Stimulated activated CD8-positive, alpha-beta memory T cell treated with anti-CD3 and anti-CD28 coated beads, Interleukin-2, amount 100 ng/mL, for 1 hour (primary cell): ENCODE measurements at places on chromosomes 7 and 10.

DNA sequence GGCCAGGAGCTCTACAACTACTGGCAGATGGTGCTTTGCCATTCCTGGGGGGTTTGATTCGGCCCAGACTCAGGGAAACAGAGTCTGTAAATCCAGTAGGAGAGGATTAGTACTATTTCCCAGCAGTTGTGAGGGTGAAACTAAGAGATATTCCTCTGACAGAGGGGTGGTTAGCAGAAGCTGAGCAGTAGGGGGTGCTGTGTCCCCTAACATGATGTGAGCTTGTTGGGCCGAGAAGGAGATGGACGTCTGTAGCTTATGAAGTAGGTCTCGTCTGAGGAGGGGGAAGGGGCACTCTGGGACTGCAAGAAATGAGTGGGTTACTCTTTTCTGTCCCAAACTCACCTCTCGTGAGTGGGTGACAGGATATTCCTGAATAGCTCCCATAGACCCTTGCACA is 179.2 kb upstream of the MBL2 start:
- no peak for DNase-seq

DNA sequence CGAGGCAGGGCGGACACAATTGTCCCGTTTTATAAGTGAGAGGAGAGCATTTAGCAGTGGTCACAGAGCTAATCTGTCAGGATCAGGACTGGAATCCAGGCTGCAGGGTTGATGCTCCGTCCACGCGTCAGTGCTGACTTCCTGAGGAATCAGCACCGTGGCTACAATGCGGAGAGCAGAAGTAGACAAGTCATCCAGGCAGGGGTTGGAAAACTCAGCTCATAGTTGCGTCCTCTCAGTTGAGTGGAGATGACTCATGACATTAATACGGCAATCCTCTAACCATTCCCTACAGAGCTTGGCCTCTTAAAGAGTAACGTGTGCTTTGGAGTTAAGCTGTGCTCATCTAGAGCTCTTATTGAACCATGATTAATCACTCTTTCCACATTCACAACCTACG is 17.1 kb upstream of the HTR5A start:
- DNase-seq: no peak

GRCh38 chr10:22693860-22694259 is 20.5 kb downstream of the PIP4K2A start:
- DNase-seq: no peak

DNA sequence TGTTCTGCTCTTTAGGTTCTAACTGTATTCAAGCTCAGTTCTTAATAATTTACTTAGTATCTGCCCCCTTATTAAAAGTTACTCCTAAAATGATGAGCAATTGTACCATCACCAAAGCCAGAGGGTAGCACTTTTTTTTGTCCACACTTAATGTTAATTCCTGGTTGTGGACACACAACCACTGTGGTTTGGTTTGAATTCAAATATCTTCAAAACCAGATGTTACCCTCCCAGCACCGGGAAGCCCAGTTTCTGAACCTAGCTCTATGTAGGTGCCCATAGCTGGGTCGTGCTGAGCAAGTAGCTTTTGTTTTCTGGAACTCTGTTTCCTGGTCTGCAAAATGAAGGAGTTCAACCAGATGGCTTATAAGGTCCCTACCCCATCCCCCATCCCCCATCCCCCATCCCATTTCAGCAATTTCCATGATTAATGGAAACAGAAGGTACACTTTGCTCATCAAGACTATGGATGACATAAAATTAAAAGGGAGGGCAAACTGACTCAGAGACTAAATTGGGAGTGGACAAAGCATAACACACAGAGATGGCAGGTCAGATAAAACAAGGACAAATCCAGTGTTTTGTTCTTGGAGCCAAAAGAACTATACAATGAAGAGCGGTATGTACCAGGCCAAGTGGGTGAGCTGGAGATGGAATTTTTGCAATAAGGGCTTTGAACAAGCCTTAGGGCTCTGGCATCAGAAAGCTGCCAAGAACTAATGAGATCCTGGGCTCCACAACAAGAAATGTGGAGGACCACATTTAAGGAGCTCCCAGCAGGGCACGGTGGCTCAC is 56.7 kb downstream of the DLG5 start:
- no peak for DNase-seq

GRCh38 chr10:124624466-124624865 is 119.7 kb downstream of the FAM53B start:
- DNase-seq: no peak

DNA sequence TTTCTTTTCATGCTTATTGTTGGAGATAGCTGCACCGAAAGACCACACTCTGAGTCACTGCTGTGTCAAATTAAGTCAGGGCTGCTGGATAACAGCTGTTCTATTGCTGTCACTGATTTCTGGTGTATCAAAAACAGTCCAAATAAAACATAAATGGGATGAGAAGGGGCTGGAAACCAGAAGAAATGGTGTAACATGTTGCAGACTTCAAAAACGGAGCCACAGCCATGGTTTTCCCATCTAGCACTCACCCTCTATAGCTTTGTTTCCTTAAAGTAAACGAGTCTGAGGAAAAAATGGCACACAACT is 103.3 kb upstream of the DIP2C start:
- no peak for DNase-seq

- DNase-seq: no peak
These were observed 42.8 kb upstream of the GRB10 start for GRCh38 chr7:50825465-50825864.
